ENCODE measurements at places on chromosomes 6 and 20. TPM values are rescaled to one million over a fixed set of nuclear protein-coding genes. Genes with fewer than 3 reads are reported as not detected.

MOG gene
- not detected for polyA plus RNA-seq

- no peak for DNase-seq
These were observed 58.2 kb downstream of the DNAH8 start for GRCh38 chr6:38773338-38773737.

GRCh38 chr20:25012616-25013189 lies 20.2 kb upstream of the APMAP start:
- no peak for DNase-seq

SAMD5 gene
- polyA plus RNA-seq, result not detected

BEND6 gene
- polyA plus RNA-seq, result not detected

- peak; percentile 74 for DNase-seq
These were observed 196.2 kb downstream of the BTBD9 start for GRCh38 chr6:38443352-38444144.

VTA1 gene
- polyA plus RNA-seq, result 74.8 TPM

- no peak for DNase-seq
These were observed 50.0 kb upstream of the PTPN1 start for GRCh38 chr20:50460115-50460607.

GRCh38 chr20:37223053-37223452 lies 38.6 kb downstream of the GHRH start:
- DNase-seq, result peak; percentile 96

FLOT1 gene
- polyA plus RNA-seq, result 132 TPM

- DNase-seq, result no peak
These were observed 41.8 kb downstream of the OLIG3 start for GRCh38 chr6:137452333-137452894.

PRDM13 gene
- polyA plus RNA-seq, result not detected

DNA sequence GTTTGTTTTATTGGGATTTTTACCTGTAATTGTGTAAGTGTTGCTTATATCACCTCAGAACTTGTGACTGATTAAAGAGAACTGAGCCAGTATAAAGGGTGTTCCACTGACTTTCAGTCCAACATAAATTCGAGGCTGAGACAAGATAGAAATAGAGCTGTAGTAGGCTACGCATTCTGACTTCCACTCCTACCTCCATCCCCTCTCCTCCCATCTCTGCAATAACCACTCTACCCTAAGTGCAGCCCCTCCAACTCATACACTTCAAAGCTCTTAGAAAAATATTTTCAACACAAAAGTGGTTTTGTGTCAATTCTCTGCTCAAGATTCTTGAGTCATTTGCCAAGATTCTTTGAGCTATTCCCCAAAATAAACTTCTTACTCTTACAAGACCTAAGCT lies 48.7 kb downstream of the FILIP1 start:
- no peak for DNase-seq

SSTR4 gene
- polyA plus RNA-seq, result not detected

DNA sequence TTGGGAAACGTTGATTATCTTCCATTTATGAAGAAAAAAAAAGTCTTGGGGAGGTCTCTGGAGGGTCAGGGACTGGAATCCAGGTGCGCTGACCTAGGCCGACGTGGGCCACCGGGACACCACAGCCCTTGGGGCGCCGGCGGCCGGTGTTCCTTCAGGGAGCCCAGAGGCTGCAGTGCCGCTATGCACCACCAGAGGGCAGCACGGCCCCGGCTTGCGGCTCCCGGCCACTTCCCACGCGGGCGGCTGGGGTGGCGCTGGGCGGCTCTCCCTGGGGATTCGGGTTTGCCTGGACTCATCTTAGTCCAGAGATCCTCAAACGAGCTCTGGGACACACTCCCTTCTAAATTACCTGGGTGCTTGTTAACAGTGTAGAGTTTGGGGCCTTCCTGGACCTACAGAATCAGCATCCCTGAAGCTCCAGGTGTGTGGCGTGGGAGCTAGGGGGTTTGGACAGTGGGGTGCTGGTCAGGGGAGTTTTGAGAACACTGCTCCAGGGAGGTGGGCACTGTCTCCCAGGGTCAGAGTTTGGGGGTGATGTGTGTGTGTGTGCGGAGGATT lies 23.0 kb upstream of the GTSF1L start:
- DNase-seq, result peak; percentile 70

MYH7B gene
- not detected for polyA plus RNA-seq

PTGIS gene
- not detected for polyA plus RNA-seq

- no peak for DNase-seq
These were observed 128.5 kb downstream of the ALDH8A1 start for GRCh38 chr6:134821397-134821796.

- no peak for DNase-seq
These were observed 50.9 kb upstream of the CD2AP start for GRCh38 chr6:47426524-47427302.

GRCh38 chr20:62820208-62820961 lies 3.5 kb downstream of the COL9A3 start:
- no peak for DNase-seq

DNA sequence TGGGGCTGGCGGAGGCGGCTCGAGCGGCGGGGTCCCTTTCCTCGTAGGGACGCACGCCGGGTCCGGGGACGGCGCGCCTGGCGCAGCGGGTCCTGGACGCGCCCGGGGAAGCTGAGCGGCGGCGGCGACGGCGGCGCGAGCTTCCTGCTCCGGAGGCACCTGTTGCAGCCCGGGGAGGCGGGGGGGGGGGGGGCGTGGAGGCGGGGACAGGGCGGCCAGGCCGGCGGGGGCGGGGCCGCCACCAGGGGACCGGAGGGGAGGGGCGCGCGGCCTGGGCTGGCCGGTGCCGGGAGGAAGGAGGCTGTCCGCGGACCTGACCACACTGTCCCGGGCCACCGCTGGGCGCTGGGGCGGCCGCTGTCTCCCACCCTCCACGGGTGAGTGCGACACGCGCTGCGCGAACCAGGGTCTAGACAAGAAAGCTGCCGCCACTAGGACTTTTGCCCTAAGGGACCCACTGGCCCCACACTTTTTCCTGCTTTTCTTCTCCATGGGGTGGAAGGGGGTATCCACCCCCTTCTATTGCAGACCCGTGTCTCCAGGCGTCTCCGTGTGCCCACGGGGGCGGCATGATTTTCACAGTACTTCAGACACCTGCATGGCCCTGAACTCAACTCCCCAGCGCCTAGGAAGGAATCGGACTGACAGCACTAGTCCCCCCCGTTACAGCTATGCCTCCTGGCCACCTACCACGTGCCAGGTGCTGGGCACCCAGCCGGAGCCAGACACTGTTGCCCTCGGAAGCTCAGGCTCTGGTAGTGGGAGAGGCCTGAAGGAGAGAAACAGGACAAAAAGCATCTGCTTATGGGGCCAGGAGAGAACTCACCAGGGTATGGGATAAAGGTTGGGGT lies at the start of gene NFATC2:
TSS of gene NFATC2 (minus strand) at position 149 of the 851 bp plus-strand sequence. CDS start 220 bp downstream, outside the sequence.
- DNase-seq, result no peak

DNA sequence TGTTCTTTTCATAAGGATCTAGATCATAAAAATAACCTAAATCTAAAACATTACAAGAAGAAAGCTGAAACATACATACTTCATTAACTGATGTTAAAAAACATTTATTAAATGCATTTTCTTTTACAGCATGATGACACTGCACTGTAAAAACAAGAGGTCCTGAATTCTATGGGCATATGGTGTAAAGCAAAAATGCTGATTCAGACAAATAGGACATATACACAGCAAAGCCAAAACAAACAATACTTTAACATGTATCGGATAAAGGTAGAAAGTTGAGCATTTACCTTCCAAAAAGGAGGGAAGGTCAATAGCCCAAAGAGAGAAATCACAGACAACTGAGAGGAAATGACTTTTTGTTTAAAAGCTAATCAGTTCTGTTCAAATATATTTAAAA lies 221.5 kb downstream of the RNGTT start:
- no peak for DNase-seq

DNA sequence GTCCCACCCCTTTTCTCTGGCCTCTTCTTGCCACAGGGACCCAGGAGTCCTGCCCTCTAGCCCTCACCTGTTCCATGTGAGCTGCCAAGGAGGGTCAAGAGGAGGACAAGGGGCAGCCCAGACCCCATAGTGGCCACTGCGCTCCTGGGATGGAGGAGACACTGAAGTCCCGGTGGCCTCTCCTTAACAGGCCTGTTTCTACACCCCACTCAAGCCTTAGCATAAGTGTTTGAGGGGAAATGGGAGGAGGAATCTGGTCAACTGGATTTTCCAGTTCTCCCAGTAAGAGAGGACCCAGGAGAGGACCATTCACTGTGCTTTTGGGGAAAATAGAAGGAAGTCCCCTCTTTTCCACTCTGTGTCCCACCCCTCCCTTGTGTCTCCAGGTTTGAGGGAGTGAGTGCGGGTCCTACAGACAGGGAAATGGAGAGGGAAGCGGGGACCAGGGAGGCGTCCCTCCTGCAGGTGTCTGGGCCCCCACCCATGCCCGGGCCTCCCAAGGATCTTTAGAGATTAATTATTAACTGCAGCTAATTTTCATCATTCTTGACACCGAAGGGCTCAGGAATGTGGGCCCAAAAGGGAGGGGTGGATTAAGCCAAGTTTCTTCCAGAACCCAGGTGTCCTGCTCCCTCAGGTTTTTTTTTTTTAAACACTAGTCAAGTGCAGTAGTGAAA lies at the start of gene SFTA2:
TSS of gene SFTA2 (minus strand) at position 202 of the 677 bp plus-strand sequence. CDS start at position 128, 74 bp downstream.
- no peak for DNase-seq

- DNase-seq, result no peak
These were observed 96.5 kb downstream of the ERMARD start for GRCh38 chr6:169847901-169848311.

GRCh38 chr20:15422966-15423365 lies 1085.6 kb upstream of the FLRT3 start:
- DNase-seq, result no peak

- no peak for DNase-seq
These were observed 188.8 kb downstream of the CD83 start for GRCh38 chr6:14306151-14306906.

DNA sequence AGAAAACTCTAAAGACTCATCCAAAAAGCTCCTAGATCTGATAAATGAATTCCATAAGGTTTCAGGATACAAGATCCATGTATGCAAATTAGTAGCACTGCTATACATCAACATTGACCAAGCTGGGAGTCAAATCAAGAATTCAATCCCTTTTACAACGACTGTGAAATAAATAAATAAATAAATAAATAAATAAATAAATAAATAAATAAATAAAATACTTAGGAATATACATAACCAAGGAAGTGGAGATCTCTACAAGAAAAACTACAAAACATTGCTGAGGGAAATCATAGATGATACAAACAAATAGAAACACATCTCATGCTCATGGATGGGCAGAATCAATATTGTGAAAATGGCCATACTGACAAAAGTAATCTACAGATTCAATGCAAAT lies 132.0 kb upstream of the NRSN1 start:
- no peak for DNase-seq

- DNase-seq, result peak; percentile 32
These were observed 24.6 kb upstream of the CTNNBL1 start for GRCh38 chr20:37669062-37669772.

MUC21 gene
- polyA plus RNA-seq, result not detected

POU5F1 gene
- polyA plus RNA-seq, result not detected

DNA sequence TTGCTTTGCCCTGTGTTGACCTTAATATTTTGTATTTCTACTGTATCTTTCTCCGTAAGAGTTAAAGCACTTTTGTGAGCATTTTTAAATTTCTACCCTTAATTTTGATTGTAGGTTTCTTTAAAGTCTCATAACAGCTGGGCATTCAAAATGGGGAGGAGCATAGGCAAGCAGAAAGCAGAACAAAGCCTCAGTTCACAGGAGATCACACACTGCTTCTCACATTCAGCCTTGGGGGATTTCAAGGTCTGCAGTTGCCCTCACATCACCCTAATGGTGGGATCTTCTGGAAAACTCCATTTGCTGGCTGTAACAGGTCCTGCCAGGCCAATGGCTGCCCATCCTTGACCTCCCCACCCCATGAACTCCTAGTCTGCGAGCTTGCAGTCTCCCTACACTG lies 292.9 kb downstream of the PHACTR1 start:
- no peak for DNase-seq

DNA sequence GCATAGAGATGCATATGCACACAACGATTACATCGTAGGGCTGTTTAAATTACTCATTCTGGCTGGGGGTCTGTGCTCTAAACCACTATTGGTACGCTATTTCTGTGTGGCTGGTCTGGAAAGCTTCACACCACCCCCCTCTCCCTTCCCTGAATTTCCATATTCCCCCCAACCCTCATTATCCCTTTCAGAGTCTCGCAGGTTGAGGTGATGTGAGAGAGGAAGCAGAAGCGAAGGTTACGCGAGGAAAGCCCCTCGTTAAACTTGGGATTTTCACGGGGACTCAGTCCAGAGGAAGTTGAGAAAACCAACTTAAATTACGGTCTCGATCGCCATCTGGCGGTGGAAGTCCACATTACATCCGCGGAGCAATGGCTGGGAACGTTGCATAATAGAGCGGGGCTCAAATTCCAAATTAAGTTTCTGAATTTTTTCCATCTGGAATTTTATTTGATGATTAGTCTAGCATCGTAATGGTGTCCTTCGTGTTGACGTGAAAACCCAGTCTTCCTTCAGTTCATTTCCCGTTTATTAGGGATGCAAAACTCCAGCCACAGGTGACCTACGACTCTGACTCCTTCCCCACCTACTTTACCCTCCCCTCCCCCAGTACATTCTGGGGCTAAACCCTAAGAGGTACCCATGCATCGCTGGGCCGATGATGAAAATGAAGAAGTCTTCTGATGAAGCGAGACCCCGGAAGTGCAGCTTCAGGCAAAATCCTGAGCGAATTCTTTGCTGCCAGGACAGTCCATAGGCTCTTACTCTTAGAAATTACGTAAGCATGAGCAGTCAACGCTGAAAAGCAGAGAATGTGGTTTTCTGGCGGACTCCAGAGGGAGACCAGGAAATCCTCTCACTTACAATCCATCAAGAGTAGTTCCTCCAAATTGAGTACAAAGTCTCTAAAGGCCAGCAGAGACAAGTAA lies 19.7 kb downstream of the HLA-DOB start:
- DNase-seq, result peak; percentile 88

GRCh38 chr6:36128793-36129192 lies 1.5 kb upstream of the MAPK13 start:
- DNase-seq, result no peak

NKAPL gene
- polyA plus RNA-seq, result 0.10 TPM

DNA sequence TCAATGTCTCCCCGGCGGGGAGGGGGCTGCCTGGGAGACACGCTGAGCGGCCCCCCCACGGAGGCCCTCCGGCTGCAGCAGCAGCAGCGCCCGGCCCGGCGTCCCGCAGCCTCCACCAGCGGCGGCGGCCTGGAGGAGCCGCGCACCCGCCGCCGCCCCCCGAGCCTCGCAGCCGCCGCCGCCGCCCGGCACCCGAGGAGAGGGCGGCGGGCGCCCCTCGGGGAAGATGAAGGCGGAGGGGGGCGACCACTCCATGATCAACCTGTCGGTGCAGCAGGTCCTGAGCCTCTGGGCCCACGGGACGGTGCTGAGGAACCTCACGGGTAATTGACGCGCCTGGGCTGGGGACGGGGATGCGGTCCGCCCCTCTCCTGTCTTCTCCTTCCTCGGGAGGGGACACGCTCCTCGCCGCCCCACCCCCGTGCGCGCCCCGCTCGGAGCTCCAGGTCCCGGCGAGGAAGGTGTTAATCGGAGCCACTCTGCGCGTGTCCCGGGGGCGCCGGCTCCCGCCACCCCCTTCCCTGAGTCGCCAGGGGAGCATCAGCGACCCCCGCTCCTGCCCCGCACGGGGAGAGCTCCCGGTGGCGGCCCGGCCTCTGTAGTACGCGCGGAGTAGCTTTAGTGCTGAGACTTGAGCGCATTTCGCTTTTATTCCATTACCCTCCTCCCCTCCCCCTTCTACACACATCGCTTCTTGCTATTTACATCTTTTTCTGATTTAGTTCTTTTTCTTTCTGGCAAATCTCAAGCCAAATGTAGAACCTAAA lies 686 bp downstream of the TMEM170B start:
- DNase-seq, result no peak

- no peak for DNase-seq
These were observed 1.7 kb downstream of the SDCBP2 start for GRCh38 chr20:1327241-1327653.

- DNase-seq, result peak; percentile 7
These were observed 399.6 kb upstream of the SOX4 start for GRCh38 chr6:21193790-21194475.

CST2 gene
- not detected for polyA plus RNA-seq

Data from CD14-positive monocyte (primary cell).